CD4-positive, alpha-beta T cell treated with Interleukin-15 for 1 hour (primary cell): ENCODE measurements at places on chromosomes 4 and X.

- DNase-seq = no peak
These were observed 148.9 kb upstream of the FGF16 start for GRCh38 chrX:77298296-77298695.

GRCh38 chr4:7679406-7680040 lies 244.8 kb upstream of the PSAPL1 start:
- no peak for DNase-seq

DNA sequence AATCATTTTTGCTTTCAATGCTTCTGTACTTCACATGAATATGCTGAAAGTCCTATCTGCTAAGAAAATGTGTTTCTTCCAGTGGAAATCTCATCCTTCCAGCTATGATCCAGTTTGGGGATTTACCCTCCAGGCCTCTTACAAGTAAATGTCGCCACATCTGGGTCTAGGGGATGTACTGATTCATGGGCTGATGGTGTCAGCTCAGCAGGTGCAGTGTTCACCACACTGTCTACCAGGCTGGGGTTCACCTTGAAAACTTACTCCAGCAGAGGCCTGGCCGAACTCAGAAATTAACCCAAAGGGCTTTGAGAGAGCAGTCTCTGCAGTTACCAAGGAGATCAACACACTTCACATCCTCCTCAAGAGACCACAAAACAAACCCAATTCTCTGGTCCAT lies 154.3 kb downstream of the TSPAN5 start:
- no peak for DNase-seq

- no peak for DNase-seq
These were observed 395.6 kb upstream of the DIPK2B start for GRCh38 chrX:45596188-45596808.

GRCh38 chr4:82975792-82976191 lies 34.8 kb downstream of the LIN54 start:
- DNase-seq = no peak

- DNase-seq = no peak
These were observed 213.2 kb downstream of the ARHGAP24 start for GRCh38 chr4:85688055-85688740.

DNA sequence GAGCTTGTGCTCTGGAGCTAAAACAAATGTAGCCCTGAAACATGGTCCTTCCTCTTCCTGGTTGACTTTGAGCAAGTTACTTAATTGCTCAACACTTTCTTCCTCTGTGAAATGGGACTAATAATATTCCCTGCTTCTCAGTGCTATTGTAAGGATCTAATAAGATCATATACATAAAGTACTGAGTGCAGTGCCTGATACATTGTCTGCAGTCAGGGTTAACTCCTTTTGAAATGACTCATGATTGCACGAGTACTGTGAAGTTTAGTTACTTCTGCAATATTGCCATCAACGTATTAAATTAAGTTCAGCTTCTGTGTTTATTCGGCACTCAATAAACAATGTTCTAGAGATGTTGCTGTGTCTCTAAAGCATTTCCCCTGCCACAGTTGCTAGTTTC lies 91.8 kb upstream of the HPRT1 start:
- DNase-seq = no peak

DNA sequence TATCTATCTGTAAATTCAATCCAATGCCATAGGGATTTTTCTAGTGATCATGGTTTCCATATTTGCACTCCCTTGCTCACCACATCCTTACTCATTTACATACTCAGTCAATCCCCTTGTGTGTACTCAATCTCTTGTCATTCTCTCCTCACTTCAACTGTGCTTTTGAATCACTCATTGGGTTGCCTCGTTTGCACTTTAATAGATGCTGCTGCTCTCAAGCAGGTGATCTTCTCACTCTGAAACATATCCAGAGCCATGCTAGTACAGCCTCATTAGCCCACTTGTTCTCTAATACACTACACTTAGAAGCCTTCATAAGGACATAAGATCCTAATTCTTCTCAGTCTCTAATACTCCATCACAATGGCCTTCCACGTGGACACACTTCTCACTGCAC lies 507.9 kb downstream of the TECRL start:
- no peak for DNase-seq

DNA sequence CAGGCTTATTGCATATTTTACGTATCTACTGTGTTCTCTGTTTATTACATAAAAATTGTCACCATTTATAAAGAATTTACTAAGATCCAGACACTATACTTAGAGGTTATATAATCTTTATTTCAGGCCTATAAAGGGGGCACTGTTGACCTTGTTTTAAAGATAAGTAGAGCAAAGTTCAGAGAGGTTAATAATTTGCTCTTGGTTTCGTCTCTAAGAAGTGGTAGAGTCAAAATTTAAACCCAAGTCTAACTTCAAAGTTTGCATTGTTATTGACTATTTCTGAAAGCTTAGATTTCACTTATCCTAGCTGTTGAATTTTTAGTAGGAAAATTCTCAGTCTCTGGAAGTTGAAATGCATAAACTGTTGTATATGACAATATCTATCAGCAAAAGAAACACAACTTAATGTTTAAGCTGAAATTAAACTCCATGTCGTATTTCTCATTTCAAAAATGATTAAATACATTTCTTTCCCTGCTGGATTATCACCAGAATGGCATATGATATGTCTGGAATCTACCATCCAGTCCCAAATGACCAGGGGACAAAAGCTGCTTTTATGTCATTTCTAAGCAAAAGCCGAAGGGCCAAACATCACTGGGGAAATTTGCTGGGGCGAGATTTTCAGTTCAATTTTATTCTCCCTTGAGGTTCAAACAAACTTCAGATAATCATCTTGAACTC lies 138.4 kb downstream of the SLC7A11 start:
- no peak for DNase-seq

GRCh38 chrX:3295731-3296130 lies 50.7 kb downstream of the MXRA5 start:
- DNase-seq = no peak

DNA sequence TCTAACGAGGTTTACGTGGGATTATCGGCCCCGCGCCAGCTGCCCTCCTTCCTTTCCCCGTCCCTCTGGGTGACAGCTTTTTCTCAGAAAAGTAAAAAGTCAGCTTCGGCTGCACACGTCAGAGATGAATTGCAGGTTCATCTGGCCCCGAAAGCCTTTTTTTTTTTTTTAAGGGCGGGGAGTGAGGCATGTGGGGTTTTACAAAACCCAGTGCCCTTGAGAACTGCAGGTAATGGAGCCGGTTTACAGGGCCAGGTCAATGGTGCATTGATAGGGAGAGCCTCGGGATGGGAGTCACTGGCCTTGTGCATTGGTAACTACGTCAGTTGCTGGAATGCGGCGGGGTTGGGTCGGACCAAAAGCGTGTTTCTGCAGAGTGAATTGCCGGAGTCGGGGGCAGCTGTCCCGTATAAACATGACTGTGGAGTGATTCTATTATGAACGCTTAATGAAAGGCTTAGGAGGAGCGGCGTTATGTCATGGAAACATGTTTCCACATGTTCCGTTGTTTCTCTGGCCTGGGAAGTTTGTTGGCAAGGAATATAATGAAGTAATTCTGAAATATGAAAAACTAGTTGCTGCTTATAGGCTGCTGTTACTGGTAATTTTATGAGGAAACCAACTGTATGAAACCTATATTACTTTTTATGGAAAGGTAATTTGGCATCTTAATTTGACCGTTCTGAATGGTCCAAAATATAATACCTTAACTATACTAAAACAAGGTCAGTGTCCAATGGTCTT lies 1.1 kb downstream of the HSPA4L start:
- no peak for DNase-seq

DNA sequence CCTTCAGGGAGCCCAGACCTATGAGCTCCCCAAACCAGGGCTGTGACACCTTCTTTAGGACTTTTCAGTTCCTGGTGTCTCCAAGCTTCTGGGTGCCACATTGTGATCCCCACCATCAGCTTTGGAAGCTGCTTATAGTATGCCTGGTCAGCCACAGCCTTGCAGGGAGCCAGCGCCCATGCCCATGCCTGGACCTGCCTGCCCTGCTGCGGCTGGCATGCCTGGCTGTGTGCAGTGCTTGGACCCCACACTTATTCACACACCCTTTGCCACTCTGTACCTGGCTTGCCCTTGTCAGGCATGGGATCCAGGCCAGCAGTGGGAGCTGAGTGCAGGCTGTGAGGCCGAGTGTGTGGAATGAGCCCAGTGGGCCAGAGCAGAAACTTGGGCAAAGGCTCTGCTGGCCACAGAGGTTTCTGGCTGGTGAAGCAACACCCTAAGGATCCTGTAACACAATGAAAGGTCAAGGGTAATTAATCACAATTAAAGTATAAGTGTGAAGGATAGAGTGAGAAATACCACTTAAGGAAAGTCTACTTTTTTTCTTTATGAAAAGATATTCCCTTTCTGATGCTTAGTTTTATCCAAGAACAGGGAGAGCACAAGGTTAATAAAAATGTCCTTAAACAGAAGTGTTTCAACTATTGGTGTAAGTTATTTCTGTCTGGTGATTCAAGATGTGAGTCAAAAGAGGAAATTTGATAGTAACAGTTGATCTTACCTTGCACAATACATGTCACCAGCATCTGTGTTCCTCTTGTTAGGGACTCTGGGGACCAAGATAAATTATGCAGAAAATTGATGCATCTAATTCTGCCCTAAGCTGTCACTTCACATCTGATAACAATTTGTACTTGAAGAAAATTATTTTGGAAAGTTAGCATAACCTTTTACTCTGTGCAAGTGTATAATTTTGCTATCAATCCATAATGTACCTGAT lies 161.8 kb downstream of the FAM47A start:
- DNase-seq = no peak

DNA sequence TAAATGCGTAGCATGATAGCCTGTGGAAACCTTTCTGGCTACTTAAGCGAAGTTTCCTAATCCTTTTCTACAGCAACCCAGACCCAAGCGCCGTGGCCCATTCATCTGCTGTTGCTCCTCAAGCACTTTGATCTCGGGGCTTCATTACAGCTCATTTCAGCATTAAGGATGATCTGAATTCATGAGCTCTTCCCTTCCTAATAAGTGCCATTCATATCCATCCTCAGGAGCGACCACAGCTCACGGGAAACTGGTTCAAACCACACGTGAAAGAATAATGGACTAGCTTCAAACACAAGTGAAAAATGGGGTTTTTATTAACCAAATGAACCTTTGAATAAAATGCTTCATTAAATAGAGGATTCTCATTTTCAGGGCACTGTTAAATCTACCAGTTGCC lies 202.6 kb upstream of the LEF1 start:
- no peak for DNase-seq

DNA sequence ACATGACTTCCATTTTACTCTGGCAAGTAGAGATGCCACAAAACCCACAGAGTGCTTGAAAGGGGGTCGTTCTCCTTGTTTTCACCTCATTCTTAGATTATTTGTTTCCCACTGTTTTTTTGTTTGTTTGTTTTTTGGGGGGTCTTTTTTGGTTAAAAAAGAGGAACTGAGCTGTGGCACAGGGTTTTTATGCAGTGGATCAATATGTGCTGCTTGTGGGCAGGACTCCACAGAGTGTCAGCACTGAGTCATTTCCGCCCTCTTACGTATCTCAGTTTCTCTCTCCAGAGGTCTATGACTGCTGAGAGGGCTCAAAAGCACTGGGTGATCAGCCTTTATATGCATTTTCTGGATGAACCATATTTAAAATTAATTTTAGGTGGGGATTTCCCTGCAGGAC lies 268.1 kb upstream of the GRID2 start:
- DNase-seq = no peak

DNA sequence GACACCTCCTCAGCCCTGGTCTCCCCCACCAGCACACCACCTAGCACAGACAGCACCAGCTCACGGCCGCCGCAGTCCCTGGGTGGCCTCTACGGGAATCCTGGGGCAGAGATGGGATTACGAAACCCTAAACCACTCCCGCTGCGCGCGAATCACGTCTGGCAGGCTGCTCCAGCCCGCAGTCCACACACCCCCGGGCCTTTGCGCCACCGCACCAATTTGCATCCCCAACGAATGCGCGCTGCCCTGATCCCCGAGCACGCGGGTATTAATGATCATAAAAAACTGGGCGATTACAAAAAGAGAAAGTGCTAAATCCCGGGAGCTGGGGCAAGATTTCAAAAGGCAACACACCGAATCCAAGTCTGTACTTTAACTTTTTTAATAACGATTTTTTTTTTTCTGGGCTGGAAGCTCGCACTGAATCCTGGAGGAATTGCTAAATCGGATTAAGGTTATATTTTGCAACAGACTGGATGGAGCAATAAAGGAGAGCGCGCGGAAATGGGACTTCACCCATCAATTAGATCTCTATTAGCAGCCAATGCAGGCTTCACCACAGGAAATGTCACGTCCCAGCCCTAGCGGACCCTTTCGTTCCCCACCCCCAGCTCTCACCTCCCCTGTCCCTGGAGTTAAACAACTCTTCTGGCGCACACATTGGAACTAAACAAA lies 69.8 kb upstream of the TMEM33 start:
- DNase-seq = no peak

- DNase-seq = no peak
These were observed 35.3 kb upstream of the SPIN2A start for GRCh38 chrX:57172544-57172943.

- no peak for DNase-seq
These were observed 97.0 kb downstream of the CLDN22 start for GRCh38 chr4:183223053-183223452.

DNA sequence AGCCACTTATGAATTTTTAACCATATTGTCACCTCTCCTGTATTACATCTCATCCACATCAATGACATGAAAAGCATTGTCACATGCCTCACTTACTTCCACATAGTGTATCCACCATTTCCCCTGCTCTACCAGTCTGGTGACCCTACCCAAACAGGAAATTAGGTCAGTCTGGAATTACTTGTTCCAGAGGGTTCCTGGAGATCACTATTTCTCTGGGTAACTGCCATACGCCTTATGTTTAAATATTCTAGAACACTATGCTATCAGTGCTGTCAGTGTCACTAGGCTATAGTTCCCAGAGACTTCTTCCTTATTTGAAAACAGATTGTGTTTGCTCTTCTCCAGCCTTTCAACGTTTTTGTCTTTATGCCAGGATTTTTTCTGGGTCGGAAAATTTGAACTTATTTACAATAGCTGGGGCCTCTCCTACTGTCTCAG lies 15.0 kb downstream of the SRPX2 start:
- DNase-seq = no peak

- DNase-seq = no peak
These were observed 37.7 kb downstream of the SLC25A5 start for GRCh38 chrX:119505945-119506344.

DNA sequence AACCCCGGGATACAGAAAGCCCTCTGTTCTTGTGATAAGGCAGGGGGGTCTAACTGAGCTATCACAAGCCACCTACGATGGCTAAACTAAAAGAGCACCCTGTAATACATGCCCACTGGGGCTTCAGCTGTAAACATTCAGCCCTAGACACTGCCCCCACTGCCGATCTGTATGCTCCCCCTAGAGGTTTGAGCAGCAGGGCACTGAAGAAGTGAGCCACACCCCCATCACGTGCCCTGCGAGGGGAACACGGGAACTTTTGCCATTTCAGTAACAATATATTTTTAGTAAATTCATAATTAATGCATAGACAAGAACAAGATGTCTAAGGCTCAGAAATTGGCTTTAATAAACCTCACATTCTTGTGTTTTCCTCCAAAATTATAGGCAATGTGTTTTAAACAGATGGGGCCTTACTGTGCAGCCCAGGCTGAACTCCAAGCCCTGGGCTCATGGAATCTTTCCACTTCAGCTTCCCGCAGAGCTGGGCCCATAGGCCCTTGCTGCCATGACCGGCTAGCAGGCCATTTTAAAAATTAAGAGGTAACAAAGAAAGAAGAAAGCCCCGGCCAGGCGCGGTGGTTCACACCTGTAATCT lies 235.3 kb upstream of the SFRP2 start:
- no peak for DNase-seq
